ENCODE measurements at places on chromosomes 6 and 20.

- DNase-seq = peak; percentile 90
Observed at GRCh38 chr6:32952817-32953739, at the start of gene HLA-DMA. Gene HLA-DMA (minus strand): TSS chr6:32953097. CDS start chr6:32953036, 61 bp downstream.

DNA sequence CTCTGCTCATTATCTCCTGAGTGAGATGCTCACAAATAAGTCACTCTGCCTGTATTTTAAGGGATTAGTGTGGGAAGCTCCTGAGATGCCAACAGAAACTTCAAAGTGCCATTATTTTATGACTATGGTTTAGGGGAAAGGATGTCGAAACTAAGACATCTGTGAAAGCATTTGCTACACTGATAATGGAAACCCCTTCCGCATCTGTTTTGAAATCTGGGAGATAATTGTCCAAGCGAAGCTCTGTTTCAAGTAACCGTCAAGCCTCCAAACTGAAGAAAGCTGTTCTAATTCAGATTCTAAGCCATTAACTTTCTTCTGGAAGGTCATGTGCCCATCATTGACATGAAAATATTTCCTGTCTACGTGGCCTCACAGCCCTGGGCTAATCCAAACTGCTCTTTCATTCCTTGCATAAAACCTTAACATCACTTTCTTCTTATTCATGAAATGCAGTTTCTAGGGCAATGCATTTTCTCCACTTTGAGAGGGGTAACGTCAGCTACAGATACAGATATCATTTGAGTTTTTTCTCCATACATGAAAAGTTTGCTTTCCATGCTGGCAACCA lies 932.0 kb downstream of the C6orf118 start:
- DNase-seq = no peak

DNA sequence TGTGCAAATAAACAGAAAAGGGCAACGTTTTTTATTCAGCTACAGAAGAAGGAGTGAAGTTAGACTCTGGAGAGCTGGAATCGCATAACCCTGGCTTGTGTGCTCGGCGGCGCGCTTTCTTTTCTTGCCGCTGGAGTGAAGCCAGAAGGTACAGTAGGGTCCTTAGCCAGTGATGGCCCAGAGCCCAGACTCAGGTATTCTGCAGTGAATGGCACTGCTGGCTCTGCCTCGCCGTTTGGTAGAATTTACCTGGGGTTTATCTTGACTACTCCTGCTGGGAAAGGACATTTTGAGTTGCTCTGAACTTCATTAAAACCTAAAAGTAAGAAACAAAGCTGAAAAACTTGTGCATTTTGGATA lies 56.9 kb upstream of the TIAM2 start:
- DNase-seq = no peak

GRCh38 chr6:138527411-138528088 lies 28.3 kb upstream of the NHSL1 start:
- no peak for DNase-seq

GRCh38 chr6:166542580-166542912 lies 43.9 kb downstream of the RAMACL start:
- no peak for DNase-seq

DNA sequence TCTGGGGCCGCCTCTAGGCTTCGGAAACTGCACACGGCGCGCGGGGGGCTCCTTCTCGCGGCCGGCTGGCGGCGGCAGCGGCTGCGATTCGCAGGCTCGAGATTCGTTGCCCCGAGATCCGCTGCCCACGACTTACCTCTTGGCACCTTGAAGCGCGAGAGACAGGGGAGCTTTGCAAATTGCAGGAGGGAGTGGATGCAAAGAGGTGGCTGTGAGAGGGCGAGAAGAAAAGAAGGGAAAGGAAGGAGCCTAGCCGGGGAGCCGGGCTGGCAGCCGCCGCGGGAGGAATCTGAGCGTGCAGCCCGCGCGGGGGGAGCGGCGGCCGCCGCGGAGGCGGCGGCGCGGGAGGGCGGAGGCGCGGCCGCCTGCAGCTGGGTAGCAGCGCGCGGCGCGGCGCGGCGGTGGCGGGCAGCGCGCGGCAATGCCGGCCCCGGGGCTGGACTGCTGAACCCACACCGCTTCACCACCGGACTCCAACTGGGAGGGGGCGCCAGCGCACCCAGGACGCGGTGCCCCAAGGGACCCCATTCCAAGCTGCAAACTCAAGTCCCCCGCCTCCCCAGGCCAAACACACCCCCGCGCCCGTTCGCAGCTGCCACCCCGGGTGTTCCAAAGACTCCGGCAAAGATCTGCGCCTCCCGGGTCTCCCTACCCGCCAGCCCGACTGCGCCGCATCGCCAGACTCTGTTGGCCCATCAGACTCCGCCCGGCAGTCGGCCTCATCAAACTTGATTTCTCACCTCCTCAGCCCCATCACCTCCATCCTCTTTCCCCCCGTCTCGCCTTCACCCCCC lies 44.2 kb upstream of the SUPT3H start:
- DNase-seq = peak; percentile 44

GRCh38 chr20:62825986-62826645 lies 9.3 kb downstream of the COL9A3 start:
- no peak for DNase-seq

GRCh38 chr6:30244560-30244959 lies 31.4 kb upstream of the TRIM26 start:
- no peak for DNase-seq

- DNase-seq = peak; percentile 33
Observed at GRCh38 chr6:53310771-53311585, 37.8 kb downstream of the ELOVL5 start.

- DNase-seq = no peak
Observed at GRCh38 chr6:44837255-44837654, 449.7 kb downstream of the CDC5L start.

DNA sequence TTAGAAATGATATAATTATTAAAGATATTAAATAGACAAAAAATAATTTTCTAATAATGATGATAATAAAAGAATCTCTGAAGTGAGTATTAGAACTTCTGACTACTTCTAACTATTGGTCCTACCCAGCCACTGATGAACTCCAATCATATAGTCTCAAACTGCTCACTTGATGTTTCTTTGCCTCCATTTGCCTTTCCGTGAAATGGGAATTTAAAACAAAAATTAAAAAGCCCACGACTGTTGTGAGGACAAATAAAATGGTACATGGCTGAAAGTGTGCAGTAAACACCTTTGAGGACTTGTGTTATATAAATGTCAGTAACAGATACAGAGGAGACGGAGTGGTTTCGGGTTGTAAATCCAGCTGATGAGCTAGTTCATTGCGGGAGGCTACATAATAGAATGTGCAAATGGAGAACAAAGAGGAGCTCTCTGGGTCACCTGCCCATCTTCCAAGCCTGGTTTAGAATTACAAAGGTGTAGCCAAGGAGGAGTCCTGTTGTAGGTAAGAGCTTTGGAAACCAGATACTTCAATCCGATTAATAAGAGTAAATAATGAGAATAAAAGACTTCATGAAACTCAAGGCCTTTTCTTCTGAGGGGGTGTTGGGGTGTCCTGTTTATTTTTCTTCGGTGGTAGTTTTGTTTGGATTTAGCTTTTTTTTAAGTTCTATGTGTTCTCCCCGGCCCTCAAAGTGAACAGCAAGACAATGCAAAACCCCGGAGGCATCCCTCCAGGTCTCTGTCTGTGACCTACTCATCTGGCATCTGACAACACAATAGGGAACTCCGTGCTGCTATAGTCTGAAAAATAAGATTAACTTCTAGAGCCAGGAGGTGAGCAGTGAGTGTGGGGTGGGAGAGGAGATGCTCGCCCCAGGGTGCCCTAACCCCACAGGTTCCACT lies 4.4 kb upstream of the PXDC1 start:
- DNase-seq = no peak

DNA sequence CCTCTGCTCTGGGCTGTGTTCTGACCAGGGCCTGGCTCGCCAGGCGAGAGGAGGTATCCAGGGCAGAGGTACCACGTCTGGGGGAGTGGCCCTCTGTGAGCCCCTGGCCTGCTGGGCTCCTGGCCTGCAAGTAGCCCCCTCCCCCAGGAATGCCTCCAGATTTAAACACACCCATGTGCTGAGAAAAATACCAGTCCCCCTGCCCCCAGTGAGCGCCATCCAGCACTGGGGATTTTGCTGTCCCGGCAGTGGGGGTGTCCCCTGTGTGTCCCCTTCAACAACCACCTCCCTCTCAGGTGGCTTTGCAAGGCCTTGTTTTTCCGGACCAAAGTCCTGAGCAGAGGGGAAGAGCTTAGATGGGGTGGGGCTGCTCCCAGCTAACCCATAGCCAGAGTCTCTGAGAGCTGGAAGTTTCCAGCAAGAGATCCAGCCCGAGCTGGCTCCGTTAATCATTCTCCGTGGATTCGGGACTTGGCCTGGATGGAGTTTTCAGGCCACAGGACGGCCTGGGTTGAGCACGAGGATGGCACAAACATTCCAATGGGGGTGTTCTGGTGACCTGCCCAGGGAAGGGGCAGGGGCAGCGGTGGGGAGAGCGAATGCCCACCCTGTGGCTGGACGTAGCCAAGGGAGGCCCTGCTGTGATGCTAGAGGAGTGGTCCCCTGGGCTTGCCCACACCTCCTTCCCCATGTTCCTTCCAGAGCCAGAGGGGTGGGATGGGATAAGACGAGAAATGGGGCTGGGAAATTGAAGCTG lies 29.0 kb downstream of the PCK1 start:
- no peak for DNase-seq

- DNase-seq = no peak
Observed at GRCh38 chr6:134840086-134840867, 109.6 kb downstream of the ALDH8A1 start.

- DNase-seq = no peak
Observed at GRCh38 chr6:75244063-75244584, 523 bp upstream of the COX7A2 start.

- no peak for DNase-seq
Observed at GRCh38 chr6:148494226-148494625, 151.6 kb downstream of the SASH1 start.

DNA sequence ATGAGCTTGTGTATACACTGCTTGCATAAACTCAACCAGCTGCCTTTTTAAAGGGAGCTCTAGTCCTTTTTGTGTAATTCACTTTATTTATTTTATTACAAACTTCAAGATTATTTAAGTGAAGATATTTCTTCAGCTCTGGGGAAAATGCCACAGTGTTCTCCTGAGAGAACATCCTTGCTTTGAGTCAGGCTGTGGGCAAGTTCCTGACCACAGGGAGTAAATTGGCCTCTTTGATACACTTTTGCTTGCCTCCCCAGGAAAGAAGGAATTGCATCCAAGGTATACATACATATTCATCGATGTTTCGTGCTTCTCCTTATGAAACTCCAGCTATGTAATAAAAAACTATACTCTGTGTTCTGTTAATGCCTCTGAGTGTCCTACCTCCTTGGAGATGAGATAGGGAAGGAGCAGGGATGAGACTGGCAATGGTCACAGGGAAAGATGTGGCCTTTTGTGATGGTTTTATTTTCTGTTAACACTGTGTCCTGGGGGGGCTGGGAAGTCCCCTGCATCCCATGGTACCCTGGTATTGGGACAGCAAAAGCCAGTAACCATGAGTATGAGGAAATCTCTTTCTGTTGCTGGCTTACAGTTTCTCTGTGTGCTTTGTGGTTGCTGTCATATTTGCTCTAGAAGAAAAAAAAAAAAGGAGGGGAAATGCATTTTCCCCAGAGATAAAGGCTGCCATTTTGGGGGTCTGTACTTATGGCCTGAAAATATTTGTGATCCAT lies 15.3 kb downstream of the TNFAIP3 start:
- no peak for DNase-seq

DNA sequence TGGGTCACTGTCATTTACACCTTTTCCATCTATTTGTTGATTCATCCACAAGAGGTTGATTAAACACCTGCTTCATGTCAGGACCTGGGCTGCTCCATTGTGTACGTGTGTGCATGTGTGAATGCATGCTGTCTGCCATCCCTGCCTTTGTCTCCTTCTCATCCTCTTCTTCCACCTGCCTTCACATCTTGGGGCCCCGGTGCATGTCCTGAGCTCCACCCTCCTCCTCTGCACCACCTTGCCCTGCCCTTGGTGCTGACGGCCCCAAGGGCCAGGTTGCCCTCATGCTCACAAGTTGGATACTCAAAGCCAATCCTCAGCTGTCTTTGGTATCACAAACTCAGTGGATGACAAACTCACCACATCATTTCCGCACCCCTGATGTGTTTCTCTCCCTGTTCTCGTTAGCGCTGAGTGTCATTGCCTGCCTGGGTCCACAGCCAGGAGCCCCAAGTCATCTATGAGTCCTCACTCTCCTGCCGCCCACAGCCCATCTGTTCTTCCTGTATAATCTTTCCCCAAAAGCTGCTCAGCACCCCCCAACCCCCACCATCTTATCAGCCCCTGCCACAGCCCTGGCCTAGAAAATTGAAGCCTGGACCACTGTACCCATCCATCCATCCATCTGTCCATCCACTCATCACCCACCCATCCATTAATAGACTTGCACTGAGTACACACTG lies 85.0 kb downstream of the SRC start:
- DNase-seq = no peak

DNA sequence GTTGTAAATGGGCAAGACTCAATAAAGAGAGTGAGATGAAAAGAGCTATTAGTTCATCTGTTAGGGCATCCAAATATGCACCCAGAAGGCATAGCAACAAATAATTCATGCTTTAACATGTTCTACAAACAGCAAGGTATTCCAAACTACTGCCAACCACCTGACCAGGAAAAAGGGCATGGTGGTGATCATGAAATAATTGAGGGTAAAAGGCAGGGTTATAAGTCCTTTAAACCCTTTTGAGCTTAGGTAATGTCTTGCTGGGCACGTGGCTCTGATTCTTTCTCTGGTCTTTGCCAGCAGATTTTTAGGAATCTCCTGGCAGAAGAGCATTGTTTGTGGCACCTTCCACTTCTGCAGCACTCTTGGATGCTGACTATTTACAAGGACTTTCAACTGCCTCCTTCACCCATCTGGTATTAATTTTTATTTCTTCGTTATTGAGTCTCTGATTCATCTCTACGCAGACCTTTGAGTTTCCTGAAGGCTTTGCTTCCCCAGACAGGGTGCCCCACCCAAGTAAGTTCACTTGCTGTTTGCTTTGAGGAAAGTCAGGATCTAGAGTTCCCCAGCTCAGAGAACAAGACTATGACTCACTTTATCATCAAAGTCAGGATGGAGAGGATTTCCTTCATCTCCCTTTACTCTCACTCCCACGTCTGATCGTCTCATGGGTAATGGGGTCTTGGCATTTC lies 83.4 kb upstream of the NEDD9 start:
- no peak for DNase-seq

DNA sequence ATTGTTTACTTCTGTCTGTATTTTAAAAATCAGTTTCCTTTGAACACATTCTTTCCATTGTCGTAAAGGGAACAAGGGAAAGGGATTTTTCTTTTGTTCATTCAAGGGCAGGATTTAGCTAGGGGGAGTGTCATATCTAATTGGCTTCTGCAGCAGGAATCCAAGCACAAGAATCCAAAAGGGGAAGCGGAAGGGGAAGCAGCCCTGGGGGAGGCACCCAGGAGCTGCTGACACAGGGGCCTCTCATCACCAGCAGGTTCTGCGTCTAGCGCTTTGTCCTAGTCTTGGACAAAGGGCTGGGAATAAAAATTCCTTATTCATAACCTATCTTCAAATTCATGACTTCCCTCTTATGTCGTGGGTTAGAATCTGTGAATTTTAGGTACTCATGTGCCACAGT lies 13.7 kb downstream of the RIPK1 start:
- DNase-seq = no peak

GRCh38 chr6:29494131-29494530 lies 6.4 kb upstream of the MAS1L start:
- DNase-seq = no peak

- no peak for DNase-seq
Observed at GRCh38 chr20:56032251-56032650, 26.9 kb upstream of the CBLN4 start.

Measured in CD4-positive, alpha-beta T cell treated with Interleukin-15 for 4 hours (primary cell).